ENCODE measurements at places on chromosomes 12 and 14.

DNA sequence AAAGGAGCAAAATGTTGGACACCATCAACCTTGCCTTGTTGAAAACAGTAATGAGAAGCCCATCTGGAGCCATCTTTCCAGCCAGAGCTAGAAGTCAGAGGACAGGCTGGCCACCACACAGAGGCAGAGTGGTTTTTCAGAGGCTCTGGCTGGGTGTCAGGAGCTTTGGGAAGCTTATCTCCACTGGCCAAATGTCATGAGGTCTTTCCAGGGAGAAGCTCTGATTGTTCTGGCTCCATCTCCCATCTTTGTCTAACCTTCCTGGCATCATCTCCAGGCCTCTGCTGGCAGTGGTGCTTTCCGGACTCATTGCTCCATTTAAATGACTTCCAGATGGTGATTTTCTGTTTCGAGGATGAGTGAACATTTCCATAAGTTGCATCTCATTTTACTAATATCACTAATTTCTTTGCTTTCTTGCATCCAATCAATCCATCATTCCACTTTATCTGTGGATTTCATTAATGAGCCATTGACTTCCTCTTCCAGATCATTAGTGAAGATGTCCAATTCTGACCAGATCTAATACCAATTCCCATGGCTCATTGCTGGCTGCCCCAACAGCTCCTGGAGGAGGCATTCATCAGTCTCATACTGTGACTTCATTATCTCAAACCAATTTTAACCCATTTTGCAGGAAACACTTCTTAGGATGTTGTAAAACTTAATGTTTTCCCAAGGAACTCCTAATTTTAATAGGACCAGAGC, 35.3 kb upstream of the TMTC1 start:
- no peak for DNase-seq

- no peak for DNase-seq
These were observed 23.2 kb downstream of the RAP1B start for GRCh38 chr12:68633614-68634558.

DNA sequence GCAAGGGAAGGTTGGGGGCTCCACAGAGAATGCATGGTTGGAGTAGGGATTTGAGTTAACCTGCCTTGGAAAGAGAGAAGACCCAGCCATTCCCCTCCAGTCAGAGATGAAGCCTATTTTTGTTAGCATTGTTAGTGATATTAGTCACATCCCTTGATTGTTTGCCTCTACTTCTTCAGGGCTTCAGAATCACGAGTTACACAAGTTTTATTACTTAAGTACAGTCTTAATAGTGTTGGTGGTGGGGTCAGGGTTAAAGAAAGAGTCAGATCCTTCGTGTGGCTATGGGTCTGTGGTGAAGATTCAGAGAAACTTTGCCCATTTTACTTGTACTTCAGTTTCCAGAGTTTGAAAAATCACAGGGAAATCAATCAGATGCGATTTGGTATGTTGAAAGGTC, 363.1 kb downstream of the LRIG3 start:
- DNase-seq = no peak

GRCh38 chr12:24023081-24023480, 73.6 kb upstream of the SOX5 start:
- no peak for DNase-seq

GRCh38 chr14:56731187-56731586, 79.1 kb downstream of the OTX2 start:
- DNase-seq = no peak

DNA sequence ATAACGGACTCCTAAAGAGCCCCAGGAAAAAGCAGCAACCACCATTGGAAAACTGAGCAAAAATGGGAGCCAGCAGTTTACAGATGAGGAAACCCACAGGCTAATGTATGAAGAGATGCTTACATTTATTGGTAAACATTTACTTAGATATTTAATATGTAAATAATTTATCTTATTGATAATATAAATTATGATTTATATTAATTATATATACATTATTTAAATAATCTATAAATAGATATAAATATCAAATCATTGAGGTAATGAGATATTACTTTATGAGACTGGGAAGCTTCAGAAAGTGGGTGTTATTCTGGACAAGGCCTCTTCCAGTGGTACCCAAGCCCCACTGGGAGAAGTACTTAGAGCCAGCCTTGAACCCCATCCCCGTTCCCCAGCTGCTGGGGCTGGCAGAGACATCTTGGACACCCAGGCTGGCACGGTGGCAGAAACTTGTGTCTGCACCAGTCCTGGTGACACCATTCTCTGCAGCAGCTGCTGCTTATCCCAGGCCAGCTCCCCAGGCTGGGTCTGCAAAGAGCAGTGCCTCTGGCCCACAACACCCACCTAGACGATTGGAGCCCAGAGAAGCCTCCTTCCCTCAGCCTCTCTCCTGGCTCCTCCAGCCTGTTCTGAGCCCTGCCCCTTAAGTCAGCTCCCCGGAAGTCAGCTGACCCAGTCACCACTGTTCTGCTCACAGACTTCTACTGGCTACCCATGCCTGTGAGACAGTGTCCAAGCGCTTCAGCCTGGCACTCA, 25.9 kb downstream of the ISCA2 start:
- DNase-seq = no peak

GRCh38 chr14:102662636-102663430, 70.4 kb downstream of the RCOR1 start:
- DNase-seq = no peak

GRCh38 chr12:114430306-114430705, 24.4 kb upstream of the TBX5 start:
- no peak for DNase-seq

- DNase-seq = no peak
These were observed 34.9 kb downstream of the GABARAPL1 start for GRCh38 chr12:10247436-10248058.

GRCh38 chr14:37603688-37604251, 8.3 kb downstream of the TTC6 start:
- DNase-seq = no peak

- no peak for DNase-seq
These were observed 44.2 kb downstream of the LGMN start for GRCh38 chr14:92704036-92704804.
